Lung microvascular endothelial cell (primary cell): ENCODE measurements at places on chromosomes 6 and 20. TPM values are rescaled to one million over a fixed set of nuclear protein-coding genes. Genes with fewer than 3 reads are reported as not detected.
A peak's percentile ranks its signal among the peaks of the same experiment; 100 is the strongest.

DNA sequence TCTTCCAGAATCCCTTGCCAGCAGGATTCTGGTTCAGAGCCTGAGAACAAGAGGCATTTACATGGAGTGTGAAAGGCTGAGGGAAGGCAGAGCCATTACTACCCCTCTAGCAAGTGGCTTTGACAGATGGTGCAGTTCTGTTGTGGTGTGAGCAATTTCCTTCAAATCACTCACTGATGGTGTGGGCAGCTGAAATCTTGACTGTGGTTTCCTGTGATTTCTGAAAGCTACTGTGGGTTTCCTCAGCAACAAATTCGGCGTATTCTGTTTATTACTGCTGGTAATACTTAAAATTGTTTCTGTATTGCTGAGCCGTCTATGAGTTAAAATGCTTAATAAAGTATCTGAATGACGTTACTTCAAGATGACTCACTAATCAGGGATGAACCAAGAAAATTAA is 181.5 kb upstream of the TCF21 start:
- DNase-seq, result peak; percentile 99

GRCh38 chr6:108363889-108364313 is 69.0 kb downstream of the AFG1L start:
- no peak for DNase-seq

DNA sequence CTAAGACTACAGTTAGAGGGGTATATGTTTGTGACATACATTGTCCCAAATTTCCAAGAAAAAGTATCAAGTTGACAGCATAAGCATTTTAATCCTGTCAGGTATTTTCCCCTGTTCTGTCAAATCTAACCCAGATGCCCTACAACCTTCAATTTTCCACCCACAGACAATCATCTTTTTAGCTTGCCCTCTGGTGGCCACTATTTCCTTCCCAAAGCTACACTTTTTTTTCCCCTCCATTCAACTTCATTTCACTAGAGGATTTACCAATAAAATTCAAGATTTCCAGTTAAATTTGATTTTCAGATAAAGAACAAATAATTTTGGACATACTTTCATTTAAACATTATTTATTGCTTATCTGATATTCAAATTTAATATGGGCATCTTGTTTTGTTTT is 286.6 kb downstream of the TENT5A start:
- DNase-seq, result peak; percentile 20

GRCh38 chr6:117267054-117267347 is 1.6 kb downstream of the VGLL2 start:
- no peak for DNase-seq

GRCh38 chr20:37880726-37881591 is 22.0 kb upstream of the VSTM2L start:
- peak; percentile 74 for DNase-seq

DNA sequence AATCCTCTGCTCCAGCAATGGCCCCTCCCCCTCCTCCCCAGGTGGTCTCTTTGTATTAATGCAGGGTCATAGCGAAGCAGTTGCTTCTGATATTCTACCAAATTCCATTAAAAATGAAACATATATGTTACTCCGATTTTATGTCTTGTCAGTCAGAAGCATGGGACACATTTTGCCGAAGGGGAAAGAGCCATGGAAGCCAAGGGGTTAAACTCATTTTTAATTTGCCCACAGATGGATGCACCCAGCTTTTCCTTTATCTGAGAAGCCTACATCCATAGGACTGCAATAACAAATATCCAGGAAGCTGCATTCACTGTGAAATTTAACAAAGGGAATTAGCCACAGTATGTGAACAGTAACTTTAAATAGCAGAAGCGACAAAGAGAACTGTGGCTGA is 688.2 kb downstream of the QKI start:
- no peak for DNase-seq

- DNase-seq, result no peak
Measured at GRCh38 chr6:10341605-10342004, 73.3 kb downstream of the TFAP2A start.

DNA sequence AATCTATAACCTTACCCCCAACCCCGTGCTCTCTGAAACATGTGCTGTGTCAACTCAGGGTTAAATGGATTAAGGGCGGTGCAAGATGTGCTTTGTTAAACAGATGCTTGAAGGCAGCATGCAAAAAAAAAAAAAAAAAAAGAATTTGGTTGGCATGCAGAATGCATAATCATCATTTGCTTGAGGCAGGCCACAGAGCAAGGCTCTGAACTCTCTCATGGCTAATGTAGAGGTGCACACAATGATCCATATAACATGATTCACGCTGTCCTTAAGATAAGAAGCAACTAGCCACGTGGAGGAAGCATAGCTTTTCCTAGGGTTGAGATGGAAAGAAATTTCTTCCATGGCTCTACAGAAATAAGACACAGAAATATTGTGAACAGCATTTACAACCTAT is 27.6 kb upstream of the RPN2 start:
- no peak for DNase-seq

Gene IL17F
- total RNA-seq, result not detected in 2 replicates

Gene TIAM2
- 10.2 and 17.9 TPM in 2 replicates for total RNA-seq

Gene FOXF2
- total RNA-seq, result not detected in 2 replicates

Gene EMILIN3
- under 0.01 TPM in 1 of 2 replicates, not detected in the other for total RNA-seq
